ENCODE measurements at places on chromosomes 4 and X. TPM values are rescaled to one million over a fixed set of nuclear protein-coding genes. Genes with fewer than 3 reads are reported as not detected.

RWDD4 gene
- 7.8 TPM for total RNA-seq

- no peak for DNase-seq
Measured at GRCh38 chr4:143292858-143293257, 43.8 kb upstream of the GAB1 start.

GRCh38 chr4:151641983-151642382, 118.8 kb downstream of the GATB start:
- no peak for DNase-seq

- no peak for DNase-seq
Measured at GRCh38 chr4:66585767-66586166, 915.5 kb upstream of the EPHA5 start.

DNA sequence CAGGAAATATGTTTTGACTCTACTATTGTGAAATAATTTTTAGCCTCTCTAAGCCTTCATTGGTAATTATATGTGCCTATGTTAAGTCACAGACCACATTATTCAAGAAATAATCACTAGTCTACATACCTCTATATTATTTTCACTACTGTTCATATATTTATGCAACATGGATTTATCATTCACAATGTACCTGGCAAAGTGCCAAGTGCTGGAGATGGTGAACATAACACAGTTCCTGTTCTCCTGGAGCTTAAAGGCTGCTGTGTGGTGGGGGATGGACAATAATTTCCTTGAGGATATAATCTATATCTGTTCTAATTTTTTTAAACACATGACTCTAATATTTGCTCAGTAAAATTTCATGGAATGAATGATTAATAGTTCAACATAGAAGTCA, 527.7 kb upstream of the CXorf51A start:
- DNase-seq, result no peak

CXCL9 gene
- not detected for total RNA-seq

DNA sequence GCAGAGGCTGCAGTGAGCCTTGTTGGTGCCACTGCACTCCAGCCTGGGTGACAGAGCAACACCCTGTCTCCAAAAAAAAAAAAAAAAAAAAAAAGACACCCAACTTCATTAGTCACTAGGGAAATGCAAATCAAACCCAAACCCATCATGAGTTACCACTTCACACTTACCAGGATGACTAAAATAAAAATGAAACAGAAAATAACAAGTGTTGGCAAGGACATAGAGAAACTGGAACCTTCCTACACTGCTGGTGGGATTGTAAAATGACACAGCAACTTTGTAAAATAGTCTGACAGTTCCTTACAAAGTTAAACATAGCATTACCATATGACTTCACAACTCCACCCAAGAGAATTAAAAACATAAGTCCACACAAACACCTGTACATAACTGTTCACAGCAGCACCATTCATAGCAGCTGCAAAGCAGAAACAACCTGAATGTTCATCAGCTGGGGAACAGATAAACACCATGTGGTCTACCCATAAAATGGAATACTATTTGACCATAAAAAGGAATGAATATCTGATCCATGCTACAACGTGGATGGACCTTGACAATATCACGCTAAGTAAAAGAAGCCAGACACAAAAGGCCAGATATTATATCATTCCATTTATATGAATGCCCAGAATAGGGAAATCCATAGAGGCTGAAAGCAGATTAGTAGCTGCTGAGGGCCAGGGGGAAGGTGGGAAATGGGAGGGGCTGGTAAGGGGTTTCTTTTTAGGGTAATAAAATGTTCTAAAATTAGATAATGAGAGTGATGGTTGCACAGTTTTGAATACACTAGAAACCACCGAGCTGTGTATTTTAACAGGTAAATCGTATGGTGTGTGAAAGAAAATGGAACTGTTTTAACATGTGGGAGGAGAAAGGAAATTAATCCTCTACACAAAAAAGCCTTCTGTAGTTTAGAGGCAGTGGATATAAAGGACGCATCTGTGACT, 18.3 kb downstream of the CD99L2 start:
- DNase-seq, result no peak

- DNase-seq, result no peak
Measured at GRCh38 chr4:139718833-139719232, 53.2 kb downstream of the MGST2 start.

DNA sequence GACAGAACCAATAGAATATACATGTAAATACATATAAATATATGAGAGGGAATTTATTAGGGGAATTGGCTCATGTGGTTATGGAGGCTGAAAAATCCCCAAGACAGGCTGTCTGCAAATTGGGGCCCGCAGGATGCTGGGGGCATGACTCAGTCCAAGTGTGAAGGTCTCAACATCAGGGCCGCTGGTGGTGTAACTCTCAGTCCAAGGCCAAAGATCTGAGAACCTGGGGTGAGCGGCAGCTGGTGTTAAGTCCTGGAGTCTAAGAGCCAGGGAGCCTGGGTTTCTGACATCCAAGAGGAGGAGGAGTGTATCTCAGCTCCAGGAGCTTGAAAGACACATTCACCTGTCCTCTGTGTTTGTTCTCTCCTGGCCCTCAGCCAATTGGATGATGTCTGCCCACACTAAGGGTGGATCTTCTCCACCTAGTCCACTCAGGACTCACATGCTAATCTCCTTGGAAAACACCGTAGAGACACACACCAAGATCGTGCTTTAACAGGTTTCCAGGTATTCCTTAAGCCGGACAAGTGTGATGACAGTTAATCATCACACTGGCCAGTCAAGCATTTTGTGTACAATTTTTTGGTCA, 28.9 kb downstream of the TIGD2 start:
- DNase-seq, result no peak

EXOC1L gene
- not detected for total RNA-seq

ZMYM3 gene
- total RNA-seq, result 11.7 TPM

DNA sequence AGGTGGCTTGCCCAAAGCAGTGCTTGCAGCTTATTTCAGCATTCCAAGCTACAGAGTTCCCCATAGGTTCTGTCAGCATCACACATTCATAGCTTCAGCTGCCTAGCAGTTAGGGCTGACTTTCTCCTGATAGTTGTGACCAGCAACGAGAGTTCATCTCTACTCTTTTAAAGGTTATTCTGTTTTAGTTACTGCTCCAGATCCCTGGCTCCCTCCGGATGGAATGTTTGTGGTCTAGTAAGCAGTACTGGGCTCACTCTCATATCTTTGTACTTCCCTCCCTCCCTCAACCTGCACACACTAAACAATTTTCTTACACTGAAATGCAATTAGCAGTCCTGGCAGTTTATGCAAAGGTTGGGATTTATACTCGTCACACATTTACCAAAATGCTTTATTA, 43.9 kb downstream of the PTTG2 start:
- DNase-seq, result no peak

AKAP14 gene
- total RNA-seq, result not detected

DNA sequence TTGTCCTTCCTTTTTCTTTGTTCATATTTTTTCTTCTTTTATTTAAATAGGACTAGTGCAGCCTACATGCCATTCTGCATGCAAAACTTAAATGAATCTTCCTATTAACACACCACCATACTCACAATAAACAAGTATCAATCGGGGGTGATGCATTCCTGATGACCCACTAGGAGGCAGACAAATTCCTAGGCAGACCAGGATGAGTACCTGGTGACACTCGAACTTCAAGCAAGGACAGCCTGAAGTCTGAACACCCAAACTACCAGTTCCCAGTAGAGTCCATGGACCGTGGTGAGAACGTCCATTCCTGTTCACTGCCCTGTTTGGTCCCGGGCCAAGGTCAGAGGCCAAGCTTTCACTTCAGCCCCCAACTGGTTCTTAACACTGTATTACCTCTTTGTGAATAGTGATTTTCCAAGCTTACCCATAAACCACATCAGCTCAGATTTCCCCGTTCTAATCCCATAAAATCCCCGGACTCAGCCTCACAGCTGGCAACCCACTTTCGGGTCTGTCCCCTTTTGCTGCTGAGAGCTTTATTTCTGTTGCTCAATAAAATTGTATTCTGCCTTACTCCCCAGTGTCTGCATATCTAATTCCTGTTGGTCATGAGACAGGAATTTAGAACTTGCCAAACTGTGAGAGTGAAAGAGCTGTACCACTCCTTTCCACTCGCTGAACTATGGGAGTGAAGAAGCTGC, 1286.6 kb downstream of the FSTL5 start:
- DNase-seq, result no peak

SSX2 gene
- total RNA-seq, result not detected

DNA sequence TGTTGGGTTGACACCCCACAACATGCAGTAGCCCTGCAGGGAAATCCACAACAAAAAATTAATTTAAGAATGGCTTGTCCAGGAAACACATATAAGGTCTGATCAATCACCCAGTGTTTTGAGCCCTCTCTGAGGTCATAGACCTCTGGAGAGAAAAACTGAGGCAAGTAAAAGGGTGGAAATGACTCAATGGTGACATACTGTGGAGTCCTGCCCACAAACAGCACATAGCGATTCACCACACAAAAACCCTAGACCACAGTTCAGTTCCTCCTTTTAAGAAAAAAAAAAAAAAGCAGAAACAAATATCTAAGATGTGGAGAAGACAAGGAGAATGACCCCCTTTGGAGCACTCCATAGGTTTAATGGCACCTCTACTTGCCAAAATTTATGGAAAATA, 2691.0 kb downstream of the PCDH7 start:
- no peak for DNase-seq

DNA sequence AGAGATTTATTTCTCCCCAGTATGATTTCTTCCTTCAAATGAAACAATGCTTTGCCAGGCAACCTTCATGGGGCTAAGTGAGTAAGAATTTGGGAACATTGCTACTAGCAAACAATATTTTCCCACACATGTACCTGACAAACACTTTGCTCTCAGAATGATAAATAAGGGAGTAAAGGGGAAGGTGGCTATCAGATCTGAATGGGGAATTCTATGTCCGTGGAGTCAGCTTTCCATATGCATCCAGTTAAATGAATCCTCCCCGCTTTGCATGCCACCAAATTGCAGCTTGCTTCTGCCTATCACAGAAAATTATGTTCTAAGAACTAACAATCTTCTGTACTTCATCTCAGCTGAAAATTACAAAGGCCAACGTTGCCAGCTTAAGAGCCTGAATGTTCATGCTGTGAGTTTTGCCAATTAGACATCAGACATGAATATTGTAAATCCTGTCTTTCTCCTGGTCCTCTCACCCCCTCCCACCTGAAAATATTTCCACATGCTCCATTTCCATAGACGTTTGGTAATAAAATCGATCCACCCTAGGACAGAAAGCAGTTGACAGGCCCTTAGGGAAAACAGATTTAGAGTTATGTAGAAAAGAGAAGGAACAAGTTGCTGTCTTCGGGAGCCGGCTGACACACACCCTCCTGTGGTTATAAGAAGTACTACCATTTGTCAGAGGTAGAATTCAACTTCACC, 6.3 kb downstream of the MEPE start:
- no peak for DNase-seq

DNA sequence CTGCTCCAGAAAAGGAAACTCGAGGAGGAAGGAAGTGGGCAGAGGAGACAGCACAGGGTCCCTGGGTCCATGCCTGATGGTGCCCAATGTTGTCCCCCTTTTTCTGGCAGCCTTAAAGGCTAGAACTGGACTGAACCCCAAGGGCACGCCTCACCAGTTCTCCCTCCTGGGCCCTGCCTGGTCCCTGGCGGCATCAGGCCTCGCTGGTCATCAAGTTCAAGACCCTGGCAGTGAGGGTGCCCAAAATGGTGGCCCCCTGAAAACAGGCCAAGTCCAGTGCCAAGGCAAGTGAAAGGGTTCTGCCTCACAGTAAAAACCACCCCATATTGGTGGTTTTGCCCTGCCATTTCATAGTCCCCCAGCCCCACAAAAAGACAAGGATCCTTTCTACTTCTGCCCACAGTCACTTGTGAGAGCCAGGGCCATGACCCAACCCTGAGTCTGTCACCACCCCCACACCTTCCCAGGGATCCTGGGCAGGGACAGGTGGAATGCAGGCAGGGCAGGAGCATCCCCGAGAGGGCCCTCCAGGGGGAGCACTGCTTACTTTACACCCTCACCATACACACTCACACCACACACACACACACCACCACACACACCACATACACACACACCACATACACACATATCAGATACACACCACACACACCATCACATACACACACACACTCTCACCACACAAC, 107.6 kb downstream of the DCTD start:
- DNase-seq, result no peak

DNA sequence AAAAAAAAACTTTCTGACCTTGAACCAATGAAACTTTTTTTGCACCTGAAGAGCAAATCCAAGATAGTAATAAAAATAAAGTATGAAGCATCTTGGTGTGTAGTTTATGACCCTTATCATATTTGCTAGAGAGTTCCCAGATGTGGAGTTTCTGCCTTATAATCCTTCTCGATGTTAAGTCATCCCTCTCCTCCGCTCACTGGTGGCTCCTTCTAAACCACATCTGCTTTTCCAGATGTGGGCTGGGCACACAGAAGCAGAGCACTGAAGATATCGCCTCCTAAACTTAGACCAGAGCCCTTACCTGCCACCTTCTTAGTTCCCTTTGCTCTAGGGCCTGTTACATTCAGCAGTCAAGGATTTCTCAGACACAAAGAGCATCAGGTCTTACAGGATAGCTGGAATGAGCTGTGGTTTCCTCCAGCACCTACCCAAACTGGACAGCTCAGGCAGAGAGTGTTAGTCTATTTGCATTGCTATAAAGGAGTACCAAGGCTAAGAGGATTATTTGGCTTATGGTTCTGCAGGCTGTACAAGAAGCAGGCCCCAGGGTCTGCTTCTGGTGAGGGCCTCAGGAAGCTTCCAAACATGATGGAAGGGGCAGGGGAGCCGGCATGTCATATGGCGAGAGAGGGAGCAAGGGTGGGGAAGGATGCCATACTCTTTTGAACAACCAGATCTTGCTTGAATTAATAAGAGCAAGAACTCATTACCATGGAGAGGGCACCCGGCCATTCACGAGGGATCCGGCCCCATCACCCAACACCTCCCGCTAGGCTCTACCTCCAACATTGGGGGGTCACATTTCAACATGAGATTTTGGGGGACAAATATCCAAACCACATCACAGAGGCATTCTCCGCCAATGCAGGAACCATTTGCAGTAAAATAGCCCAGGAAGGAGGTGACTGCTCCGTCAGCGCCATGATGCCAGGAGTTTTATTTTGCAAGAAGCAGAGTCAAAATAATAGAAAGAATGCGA, 75.6 kb upstream of the HELT start:
- no peak for DNase-seq

DNA sequence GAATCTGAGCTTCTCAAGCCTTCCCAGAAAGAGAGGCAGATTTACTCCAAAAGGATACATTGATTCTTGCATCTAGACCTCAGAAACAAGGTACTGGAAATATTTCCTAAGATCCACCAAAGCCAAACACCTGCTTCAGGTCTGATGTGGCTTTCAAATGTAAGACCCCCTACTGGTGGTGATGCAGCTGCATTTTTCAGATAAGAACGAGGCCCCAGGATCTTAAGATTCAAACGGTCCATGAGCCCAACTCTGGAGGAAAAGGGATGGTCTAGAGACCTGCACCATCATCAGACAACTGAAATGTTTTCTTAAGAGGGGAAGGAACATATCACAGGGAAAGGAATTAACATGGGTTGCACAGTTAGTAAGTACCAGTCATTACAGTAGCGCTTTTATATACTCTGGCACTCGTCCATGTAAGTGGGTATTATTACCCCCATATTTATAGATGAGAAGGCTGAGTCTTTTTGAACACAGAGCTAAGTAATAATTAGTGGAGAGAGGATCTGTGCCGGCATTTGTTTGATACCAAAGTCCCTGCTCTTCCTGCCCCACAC, 73.7 kb downstream of the LEF1 start:
- DNase-seq, result no peak

NOX1 gene
- 26.4 TPM for total RNA-seq

- DNase-seq, result no peak
Measured at GRCh38 chrX:38275615-38276014, 51.7 kb downstream of the RPGR start.

- DNase-seq, result no peak
Measured at GRCh38 chr4:99859618-99860017, 34.6 kb downstream of the LAMTOR3 start.

ARMCX2 gene
- total RNA-seq, result 11.7 TPM

- no peak for DNase-seq
Measured at GRCh38 chrX:24676403-24677024, 17.2 kb upstream of the POLA1 start.
